CD4-positive, alpha-beta memory T cell (primary cell): ENCODE measurements at places on chromosomes 4 and X. TPM values are rescaled to one million over a fixed set of nuclear protein-coding genes. Genes with fewer than 3 reads are reported as not detected.

The PPP1R2C gene
- total RNA-seq, result not detected

The FAM149A gene
- 0.58 TPM for total RNA-seq

The CPLX1 gene
- total RNA-seq, result 1.5 TPM

The IL9R gene
- total RNA-seq, result 17.0 TPM

The NAA11 gene
- not detected for total RNA-seq

GRCh38 chr4:85787133-85787532 lies 312.2 kb downstream of the ARHGAP24 start:
- DNase-seq, result no peak

- DNase-seq, result no peak
Measured at GRCh38 chrX:112677167-112677566, 2.6 kb downstream of the LHFPL1 start.

DNA sequence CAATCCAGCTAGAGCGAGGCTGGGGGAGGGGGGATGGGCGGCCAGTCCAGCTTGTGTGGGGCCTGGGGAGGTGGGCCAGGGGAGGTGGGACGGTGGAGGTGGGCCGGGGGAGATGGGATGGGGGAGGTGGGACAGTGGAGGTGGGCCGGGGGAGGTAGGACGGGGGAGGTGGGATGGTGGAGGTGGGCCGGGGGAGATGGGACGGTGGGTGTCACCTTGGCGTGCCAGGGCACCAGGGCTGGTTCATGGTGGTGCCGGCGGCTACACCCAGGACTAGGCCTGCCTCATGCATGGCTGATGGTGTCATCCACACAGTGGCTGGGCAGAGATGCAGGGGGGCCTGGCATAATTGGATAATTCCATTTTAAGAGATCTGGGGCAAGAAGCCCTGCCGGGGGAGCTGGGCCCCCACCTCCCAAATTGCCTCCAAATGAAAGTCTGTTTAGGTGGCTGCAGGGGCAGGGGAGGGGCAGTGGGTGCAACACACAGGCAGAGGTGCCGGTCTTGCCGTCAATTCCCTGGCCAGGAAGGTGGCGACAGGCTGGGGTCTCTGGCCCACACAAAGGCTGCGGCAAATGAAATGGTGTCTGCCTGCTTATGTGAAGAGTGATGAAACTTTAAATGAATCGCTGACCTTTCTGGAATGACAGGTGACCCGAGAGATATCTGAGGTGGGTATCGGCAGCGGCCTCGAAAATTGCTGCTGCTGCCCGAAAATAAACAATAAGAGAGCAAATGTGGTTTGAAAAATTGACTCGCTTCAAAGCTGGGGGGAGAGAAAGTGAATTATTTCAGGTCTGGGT lies 82.1 kb downstream of the FAM53A start:
- DNase-seq, result no peak

DNA sequence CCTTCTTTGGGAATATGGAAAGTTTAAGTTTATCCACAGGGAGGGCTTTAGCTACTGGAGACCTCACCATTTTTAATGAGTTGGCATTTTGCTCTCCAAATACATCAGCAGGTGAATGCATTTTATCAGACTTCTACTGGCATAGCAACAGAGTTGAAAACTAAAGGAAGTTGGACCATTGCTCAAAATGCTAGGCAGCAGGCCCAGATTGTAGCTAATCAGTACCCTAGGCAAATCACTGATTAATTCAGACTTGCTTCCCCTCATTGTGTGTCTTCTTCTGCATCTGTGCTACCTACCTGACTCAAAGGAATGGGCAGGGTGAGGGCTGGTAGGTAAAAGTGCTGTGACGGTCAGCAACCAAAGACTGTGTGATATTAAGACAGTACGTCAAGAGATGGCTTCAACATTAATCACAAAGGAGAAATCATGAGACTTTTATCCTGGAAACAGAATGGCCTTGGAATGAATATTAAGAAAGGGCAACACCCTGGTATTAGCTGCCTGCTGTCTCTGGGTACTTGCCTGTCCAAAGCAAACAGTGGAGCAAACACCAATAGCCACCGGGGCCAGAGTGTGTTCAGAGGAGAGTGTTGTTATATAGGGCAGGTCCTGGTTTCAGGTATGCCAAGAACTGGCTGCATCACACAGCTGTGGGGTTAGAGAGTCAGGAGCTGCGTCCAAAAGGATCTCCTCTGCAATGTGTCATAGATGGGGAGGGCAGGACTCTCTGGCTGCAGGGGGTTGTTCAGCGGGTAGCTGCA lies 17.1 kb upstream of the SMIM20 start:
- DNase-seq, result no peak

DNA sequence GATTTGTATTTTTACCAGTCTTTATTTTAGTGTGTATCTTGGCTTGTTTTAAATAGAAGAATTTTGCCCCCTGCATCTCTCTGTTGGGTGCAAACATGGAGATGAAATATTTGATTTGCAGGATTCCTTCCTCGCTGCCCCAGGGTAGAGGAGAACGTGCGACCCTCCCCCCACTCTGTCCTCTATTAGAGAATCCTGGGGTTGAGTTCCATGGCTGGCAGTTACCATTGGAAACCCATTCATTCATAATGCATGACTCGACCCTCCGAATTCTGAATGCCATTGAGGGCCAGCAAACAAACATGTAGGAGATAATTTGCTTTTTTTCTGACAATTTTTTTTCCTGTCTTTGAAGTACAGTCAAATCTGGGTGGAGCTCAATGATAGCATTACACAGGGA lies 53.7 kb downstream of the TRIM2 start:
- no peak for DNase-seq

DNA sequence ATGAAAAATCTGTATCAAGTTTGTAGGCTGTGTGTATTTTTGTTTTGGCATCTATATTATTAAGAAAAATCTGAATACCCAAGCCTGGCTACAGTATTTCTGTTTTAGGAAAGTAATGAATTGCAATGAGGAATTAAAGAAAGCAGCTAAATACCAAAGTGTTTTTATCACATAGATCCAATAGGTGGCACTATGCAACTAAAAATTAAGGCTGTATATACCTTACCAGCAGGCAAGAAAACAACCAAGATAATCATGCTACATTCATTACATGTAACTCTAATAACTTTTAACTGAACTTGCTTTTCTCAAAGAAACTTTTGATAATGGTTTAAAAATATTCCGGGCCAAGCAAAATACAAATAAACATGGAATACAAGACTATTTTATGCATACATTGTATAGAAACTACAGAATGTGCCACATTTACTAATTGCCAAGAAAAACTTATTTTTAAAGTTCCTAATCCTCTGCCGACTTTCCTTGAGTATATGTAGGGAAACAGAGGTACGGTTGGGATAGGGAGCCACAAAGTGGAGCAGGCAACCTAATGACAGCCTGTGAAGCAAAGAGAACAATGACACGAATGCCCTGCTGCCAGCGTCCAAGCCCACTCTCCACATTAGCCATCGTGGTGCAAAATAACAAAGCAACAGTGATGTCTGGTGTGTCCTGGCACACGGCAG lies 63.7 kb downstream of the SEC24D start:
- peak; percentile 43 for DNase-seq

GRCh38 chrX:41823402-41823801 lies 99.4 kb downstream of the GPR82 start:
- no peak for DNase-seq

GRCh38 chr4:66923081-66923865 lies 622.0 kb downstream of the CENPC start:
- no peak for DNase-seq

DNA sequence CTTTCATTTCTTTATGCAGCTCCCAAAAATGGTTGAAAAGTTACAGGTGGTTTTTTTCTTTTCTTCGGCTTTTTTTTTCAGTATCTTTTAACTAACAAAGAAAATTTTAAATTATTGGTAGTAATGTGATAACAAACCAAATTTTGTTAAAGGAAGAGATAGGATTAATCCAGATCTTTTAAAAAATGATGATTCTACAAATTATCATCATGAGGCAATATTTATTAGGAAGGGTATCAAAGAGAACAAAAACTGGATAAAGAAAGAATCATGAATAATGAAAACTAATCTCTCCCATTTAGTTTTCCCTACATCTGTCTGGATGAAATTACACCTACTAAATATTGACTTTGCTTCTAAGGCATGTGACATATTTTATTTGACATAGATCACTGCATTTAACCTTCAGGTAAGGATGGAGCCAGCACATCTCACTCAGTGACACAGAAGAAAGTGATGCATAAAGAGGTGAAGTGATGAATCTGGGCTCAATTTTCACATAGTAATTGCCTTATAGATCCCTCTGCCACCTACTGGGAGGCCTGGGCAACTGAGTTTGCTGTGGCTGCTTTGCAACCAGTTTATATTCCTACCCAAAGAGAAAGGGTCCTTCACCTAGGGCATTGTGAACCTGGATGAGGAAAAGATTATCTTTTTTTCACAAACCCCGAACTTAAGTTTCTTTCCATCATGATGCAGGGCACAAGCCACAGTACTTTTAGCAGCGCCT lies 155.6 kb downstream of the HNRNPD start:
- peak; percentile 15 for DNase-seq

GRCh38 chr4:181755846-181756245 lies 487.4 kb upstream of the TENM3 start:
- no peak for DNase-seq

DNA sequence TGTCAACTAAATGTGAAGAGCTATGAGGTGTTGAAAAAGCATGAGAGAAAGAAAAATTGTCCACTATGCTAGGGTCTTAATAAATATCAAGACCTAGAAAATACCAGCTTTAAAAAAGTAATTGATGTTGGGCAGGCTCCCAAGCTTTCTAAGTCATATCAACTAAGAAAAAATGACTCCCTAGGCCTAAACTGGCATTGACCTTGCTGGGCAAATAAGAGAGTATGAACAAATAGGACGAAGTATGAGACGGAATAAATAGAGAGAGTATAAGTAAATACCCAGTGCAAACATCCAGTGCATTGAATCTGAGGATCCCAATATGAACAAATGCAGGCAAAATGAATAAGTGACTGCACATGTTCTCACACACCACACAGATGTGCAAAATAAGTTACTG lies 3.2 kb downstream of the KDR start:
- no peak for DNase-seq

DNA sequence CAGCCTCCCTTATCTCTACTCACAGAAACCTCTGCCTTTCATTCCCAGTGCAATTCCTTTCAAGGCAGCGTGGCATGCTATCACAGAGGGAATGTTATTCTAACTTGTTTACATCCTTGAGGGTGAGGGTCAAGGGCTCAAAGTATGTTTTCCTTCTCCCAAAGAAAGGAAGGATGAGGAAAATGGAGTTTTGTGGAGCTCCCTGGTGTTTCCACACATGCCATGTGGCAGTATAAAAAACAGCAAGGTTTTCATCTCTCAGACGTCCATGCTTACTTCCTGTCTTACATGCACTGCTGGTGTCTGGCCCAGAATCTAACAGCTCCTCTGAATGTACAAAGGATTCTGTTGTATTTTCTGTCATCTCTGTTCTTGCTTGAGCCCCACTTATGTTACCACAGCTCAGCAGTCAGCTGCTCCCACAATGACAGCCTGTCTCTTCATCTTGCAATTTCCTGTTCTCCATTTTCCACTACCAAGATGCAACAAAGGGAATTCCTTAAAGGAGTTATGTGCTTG lies 128.0 kb downstream of the SNCA start:
- no peak for DNase-seq

GRCh38 chrX:115459883-115460880 lies 100.8 kb upstream of the PLS3 start:
- DNase-seq, result no peak

DNA sequence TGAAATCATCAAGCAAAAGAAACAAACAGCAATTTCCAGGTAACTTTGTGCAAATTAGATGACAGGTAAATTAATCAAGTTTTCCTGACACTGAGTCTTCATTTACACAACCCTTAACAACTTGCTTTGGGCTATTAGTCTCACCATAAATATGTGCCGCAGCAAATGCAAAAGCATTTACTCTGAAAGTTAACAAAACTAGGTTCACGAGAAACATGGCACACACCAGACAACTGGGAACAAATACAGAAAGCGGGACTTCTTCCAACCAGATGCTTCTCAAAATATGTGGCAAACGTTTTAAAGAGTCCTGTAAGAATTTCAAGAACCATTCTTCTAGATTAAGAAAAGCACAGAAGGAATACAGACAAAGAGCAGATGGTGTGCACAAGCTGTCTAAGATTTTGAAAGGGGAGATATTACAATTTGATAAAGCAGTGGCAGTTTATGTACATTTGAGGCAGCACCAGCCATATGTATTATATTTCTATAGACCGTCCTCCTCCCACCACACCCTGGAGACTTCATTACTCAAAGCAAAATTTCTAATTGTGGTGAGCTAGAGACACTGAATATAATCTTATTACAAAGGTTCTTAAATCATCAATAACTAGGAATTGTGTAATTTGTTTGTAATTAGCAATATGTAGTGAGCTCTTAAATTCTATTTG lies 192.5 kb upstream of the ADAMTS3 start:
- DNase-seq, result no peak

- no peak for DNase-seq
Measured at GRCh38 chr4:101972791-101973190, 182.3 kb downstream of the BANK1 start.
